ENCODE measurements at places on chromosomes 1 and 21.

GRCh38 chr21:15442743-15443469 is 286.9 kb upstream of the USP25 start:
- DNase-seq, result no peak

- DNase-seq, result no peak
These were observed 63.3 kb downstream of the COL18A1 start for GRCh38 chr21:45468051-45468970.

GRCh38 chr1:172417557-172417956 is 2.9 kb upstream of the C1orf105 start:
- no peak for DNase-seq

DNA sequence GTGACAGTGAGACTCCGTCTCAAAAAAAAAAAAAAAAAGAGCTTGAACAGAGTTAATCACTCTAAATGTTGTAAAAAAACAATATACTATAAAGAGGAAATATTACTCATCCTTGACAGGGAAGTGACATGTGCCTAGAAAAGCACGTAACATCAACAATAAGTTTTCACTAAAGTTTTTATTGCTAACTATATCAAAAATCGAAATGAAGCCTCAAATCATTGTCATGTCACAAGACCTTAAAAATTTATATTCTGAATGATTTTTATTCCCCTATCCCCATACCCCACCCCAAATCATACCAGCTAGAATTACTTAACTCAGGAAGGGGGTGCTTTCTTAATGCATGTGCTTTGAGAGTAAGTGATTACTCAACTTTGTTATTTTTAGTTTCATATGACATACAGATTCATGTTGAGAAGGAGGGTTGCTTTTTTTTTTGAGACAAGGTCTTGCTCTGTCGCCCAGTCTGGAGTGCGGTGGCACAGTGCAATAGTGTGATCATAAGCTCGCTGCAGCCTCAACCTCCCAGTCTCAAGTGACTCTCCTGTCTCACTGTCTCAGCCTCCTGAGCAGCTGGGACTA is 53.6 kb upstream of the MUTYH start:
- DNase-seq, result no peak

- DNase-seq, result peak; percentile 12
These were observed 88.6 kb downstream of the NUF2 start for GRCh38 chr1:163410073-163410999.

DNA sequence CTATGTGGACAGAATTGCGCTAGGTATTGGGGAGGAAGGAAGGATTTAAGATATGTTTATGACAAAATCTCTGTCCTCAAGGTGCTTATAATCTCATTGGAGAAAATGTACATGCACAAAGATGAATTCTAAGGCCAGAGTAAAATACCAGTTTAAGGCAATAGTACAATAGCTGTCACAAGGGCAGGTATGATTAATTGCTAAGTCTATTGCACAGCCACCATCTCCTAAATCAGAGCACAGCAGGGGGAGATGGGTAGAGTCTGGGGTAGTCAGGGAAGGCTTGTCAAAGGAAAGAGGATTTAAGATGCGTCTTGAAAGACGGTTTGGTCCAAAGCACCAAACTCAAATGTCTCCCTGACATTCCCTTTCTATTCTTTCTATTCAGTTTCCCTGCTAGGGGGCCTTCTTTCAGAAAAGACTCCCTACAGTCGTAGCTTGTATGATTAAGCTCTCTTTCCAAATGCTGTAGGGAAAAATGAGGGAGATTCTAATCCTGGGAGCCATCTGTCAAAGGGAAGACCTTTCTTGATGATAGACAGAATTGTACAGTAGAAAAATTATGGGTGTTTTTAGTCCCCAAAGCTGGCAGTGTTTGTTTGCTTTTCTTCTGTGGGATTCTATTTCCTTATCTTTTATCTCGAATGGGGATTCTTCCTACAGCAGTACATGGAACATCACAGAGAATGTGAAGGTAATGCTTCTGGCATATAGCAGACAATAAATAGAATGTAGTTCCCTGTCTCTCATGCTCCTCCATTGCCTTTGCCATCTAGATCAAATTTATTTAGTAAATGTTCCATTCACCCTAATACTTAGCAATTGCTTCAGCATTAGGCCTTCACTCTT is 107.6 kb upstream of the NFIA start:
- no peak for DNase-seq

- DNase-seq, result no peak
These were observed 99.2 kb upstream of the COG2 start for GRCh38 chr1:230543085-230543484.

- no peak for DNase-seq
These were observed 12.0 kb upstream of the TARBP1 start for GRCh38 chr1:234490793-234491479.

GRCh38 chr1:167202049-167202448 is 18.6 kb upstream of the POU2F1 start:
- no peak for DNase-seq

All from activated T-helper 2 cell treated with anti-CD3 and anti-CD28 coated beads, Interferon-gamma antibody, Interleukin-2, Interleukin-4, amounts not matched to agents 10 μg/mL and 5 μg/mL and 100 μg/mL, durations not matched to agents 14 hours and 24 hours and 36 hours (primary cell).